ENCODE measurements at places on chromosomes 4 and X.

DNA sequence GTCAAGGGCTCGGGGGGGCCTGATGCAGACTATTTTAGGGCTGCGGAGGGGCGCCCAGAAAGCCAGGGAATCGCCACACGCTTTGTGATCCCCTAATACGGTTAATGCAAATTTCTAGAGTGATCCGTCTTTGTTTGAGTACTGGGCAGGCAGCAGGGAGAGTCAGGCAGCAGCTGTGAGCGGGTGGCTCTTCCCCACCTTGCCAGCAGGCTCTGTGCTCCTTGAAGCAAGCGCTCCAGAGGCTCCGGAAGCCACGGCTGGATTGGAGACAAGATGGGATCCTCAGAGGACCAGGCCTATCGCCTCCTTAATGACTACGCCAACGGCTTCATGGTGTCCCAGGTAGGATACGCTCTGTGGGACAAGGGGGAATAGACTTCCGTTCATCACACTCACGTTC, at the start of gene ASMT:
Gene ASMT (plus strand): TSS at position 133 of the 400 bp plus-strand sequence. CDS start 141 bp downstream, at position 274.
- DNase-seq = no peak

DNA sequence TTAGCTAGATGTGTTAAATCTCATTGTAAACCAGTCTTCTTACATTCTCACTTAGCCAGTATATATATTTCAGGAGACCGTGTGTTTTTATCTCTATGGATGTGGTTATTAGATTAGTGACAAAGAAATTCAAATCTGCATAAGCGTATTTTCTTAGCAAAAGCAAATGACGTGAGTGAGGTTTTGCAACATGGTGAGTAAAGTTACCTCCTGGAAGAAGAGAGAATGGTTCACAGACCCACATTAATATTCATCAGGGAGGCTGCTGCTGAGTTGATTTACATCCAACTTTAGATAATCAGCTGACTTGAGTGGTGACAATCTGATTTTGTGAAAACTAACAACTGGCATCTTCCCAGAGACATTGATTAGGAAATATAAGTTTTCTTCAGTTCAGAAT, 589.9 kb upstream of the GALNT7 start:
- DNase-seq = no peak

DNA sequence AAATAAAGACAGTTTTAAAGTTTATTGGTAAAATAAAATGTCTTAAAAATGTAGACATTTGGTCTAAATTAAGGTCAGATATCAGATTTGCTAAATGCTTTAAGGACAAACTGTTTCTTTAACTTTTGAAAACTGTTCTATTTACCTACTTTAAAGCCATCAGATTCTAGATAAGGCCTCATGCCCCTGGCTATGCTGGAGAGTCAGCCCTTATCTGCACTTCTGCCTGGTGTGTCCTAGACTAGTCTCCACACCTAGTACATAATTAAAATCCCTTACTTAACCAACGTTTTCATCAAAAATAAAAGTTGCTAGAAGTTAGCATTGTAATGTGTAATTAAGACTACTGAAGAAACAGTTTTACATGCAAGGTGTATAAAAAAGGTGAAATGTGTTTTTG, 25.6 kb downstream of the HSD17B11 start:
- DNase-seq = no peak

DNA sequence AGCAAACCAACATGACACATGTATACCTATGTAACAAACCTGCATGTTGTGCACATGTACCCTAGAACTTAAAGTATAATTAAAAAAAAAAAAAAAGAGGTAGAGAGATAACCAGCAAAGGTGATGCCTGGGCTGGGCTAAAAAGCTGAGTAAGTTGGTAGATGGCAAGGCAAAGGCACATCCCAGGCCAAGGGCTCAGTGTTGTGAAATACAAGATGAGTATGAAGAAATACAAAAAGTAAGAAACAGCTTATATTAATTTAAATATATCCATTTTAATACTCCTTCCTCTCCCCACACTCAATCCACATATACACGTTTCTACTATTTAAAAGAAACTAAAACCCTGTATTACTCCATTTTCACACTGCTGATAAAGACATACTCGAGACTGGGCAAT, 25.8 kb downstream of the TEC start:
- no peak for DNase-seq

- no peak for DNase-seq
Observed at GRCh38 chr4:74374561-74375327, 9.8 kb downstream of the EREG start.

DNA sequence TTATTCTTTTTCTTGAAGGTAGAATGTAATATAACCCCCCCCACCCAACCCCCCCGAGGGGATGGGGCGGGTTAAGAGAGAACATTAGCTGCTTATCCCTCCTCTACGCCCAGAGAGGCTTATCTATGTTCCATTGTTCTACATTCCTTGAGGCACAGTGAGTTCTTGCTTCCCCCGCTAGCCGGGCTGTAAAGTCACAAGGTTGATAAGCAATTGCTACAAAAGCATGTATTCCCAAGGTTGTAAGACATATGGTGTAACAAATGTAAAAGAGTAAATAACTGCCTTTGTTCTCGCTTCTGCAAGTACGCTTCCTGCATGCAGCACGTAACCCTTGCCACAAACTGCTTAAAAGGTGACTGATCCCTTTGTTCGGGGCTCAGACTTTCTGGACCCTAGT, 8.2 kb downstream of the DCAF8L2 start:
- DNase-seq = no peak

DNA sequence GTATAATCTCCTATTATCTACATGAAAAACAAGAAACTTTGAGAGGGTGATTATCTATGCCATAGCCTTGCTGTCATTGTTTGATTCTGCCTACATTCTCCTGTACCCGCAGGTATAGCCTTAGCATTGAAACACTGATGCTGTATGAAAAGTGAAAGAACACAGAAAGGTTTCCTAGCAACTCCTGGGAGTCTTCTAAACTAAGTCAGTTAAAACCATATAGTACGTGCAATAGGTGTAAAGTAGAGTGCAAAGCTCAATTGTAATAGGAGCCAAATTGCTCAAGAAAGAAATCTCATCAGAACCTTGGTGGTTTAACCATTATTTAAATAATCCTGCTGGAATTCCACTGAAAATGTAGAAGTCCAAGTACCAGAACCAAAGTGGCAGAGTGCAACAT, 489.7 kb downstream of the PCDH10 start:
- DNase-seq = no peak

DNA sequence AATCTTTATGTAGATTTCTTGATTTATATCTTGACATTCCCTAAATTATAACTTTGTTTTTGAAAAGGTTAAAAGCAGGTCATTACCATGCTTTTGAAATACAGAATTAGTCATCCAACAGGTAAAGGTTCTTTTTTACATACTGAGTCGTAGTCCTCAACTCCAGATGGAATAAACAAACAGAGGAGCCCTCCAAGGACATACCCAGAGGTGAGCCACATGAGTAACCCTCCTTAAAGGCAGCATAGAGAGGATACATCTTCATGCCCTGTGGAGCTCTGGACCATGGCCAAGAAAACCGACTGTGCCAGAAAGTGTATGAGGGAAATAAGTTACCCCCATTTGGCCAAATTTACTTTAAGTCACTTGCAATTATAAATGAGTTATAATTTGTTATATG, 95.3 kb upstream of the MCF2 start:
- DNase-seq = no peak

- no peak for DNase-seq
Observed at GRCh38 chr4:185552254-185552653, 16.9 kb upstream of the PDLIM3 start.

DNA sequence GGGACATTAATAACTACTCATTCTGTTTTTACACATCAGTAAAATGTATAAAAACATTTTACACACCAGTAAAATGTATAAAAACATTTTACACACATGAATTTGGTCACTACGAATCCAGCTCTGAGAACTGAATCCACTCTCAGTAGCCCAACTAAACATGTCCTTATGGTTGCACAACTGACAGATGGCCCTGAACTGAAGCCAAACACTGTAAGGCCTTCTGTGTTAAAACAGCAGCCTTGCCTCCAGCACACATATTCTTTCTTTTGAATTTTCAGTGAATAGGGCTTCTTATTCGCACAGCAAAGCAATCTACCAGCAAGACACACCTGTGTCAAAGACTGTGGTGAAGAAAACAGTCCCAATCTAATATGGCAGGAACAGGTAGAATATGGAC, 169.9 kb upstream of the FMR1 start:
- DNase-seq = no peak

GRCh38 chr4:52911684-52912294, 49.7 kb downstream of the RASL11B start:
- DNase-seq = no peak

DNA sequence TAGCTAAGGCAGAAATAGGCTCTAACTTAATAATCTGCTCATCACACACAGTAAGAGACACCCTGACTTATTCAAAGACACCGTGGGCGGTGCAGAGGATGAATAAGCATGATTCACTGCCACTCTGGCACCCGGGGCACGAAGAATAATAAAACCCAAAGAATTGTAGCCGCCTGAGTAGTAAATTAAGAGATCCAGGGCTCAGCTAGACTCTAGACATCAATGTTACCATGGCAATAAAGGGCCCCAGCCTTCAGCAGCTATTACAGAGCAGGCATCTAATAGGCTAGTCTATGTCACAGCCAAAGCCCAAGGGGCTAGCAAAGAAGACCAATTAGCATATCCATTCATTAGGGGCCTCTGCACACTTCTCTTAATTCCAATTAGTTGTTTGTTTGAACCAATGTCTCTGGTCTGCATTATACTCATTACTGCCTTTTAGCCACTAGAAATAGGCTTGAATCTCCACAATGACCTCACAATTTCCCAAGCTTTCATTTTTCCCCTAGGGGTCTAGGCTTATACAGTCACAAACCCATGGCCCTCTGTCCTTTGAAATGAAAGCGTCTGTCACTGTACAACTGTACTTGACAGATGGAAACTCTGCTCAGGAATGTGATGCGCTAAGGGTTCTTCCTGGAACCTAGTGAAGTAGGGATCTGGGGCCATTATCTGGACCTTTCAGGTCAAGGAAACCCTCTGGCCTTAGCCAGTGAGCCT, 3.0 kb upstream of the ATP1B4 start:
- peak; percentile 12 for DNase-seq

- DNase-seq = no peak
Observed at GRCh38 chr4:107497054-107497453, 223.0 kb downstream of the PAPSS1 start.

GRCh38 chr4:167943872-167944505, 148.3 kb upstream of the ANXA10 start:
- no peak for DNase-seq

DNA sequence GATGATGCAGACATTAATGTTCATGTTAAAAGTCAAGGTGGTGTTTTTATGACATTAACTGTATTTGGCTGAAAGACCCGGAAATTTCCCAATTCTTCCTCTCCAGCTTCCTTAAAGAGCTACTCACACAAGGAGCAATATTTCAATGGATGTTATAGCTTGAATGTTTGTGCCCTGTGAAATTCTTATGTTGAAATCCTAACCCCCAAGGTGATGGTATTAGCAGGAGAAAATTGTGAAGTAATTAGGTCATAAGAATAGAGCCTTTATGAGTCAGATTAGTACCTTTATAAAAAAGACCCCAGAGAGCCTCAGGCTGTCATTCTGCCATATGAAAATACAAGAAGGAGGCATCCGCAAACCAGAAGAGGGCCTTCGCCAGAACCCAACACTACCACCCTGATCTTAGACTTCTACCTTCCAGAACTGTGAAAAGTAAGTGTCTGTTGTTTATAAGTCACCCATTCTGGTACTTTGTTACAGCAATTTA, 3.6 kb downstream of the TLR1 start:
- DNase-seq = no peak

- DNase-seq = no peak
Observed at GRCh38 chr4:99762728-99763127, 53.9 kb upstream of the DAPP1 start.

DNA sequence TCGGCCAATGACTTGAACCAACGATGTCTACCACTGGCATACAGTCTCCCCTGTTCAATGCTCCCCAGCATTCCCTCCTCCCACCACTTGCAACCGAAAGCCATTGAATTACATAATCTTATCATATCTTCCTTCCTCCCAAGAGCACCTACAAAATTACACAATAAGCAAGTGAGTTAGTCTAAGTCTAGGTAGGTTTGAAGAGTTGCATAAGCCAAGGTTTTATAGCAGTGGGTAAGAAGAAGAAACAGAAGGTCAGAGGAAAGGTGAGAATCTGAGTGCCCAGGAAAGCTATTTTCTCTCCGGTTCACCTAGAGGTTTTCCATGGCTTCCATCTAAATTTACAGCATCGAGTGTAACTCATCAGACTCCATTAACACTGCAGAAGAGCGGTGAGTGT, 40.3 kb downstream of the ATP8A1 start:
- DNase-seq = no peak

GRCh38 chr4:16572161-16572560, 326.3 kb downstream of the LDB2 start:
- no peak for DNase-seq

DNA sequence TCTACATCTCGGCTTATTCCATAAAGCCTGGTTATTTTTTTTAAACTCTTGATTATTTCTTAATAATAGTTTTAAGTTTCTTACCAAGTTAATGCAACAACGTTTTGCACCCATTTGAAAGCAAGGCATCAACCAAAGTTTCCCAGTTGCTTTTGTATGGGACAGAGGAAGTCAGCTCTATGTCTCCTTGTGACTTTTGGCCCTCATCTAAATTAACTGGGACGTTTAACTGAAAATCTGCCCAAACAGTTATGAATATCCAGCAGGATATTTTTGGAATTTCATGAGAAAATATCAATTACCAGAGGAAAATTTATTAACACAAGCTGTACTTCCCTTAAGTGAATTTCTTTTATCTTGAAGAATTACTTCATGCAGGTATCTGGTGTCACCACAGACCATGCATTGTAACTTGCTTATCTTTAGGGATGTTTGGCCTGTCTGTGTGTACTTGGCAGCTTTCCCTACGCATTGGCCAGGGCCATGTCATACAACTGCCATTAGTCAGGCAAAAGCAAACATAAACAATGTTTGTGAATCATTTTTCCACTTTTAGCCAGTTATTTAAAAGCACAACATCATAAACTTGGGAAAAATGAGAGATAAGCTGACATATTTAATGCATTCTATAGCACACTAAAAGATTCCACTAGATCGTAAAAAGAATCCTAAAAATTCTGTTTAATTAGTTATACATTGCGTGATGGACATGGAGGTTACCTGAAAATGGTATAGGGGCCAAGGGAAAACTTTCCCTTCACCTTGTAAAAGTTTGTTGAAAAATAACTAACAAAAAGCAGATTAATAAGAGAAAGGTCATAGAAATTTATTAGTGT, 101.4 kb upstream of the PDE5A start:
- DNase-seq = no peak

GRCh38 chr4:75099321-75099720, 166.4 kb downstream of the PARM1 start:
- no peak for DNase-seq

All from NCI-H1417 treated with DMSO at 0.1 percent for 48 hours (cell line).